ENCODE measurements at places on chromosomes 11 and 22. TPM values are rescaled to one million over a fixed set of nuclear protein-coding genes. Genes with fewer than 3 reads are reported as not detected.

GRCh38 chr11:67489885-67490726, 7.3 kb downstream of the AIP start:
- H3K36me3 ChIP-seq, result no peaks in the 10 kb centered on the region
- no peaks in the 10 kb centered on the region for H3K4me1 ChIP-seq
- no peaks in the 10 kb centered on the region for H3K27me3 ChIP-seq
- no peak for DNase-seq
- no peak overlapping the region for H3K27ac ChIP-seq
- no peak overlapping the region for H3K4me3 ChIP-seq

- no peak overlapping the region for H3K4me3 ChIP-seq
- H3K27me3 ChIP-seq, result no peaks in the 10 kb centered on the region
- no peak for DNase-seq
- no peak overlapping the region for H3K27ac ChIP-seq
- no peaks in the 10 kb centered on the region for H3K36me3 ChIP-seq
- H3K4me1 ChIP-seq, result no peaks in the 10 kb centered on the region
Observed at GRCh38 chr11:12274558-12275197, 102.7 kb upstream of the PARVA start.

GRCh38 chr22:49488943-49489342, 338.7 kb downstream of the BRD1 start:
- no peak for DNase-seq
- H3K27ac ChIP-seq, result no peak overlapping the region
- no peaks in the 10 kb centered on the region for H3K4me1 ChIP-seq
- H3K27me3 ChIP-seq, result no peaks in the 10 kb centered on the region
- no peak overlapping the region for H3K4me3 ChIP-seq

DNA sequence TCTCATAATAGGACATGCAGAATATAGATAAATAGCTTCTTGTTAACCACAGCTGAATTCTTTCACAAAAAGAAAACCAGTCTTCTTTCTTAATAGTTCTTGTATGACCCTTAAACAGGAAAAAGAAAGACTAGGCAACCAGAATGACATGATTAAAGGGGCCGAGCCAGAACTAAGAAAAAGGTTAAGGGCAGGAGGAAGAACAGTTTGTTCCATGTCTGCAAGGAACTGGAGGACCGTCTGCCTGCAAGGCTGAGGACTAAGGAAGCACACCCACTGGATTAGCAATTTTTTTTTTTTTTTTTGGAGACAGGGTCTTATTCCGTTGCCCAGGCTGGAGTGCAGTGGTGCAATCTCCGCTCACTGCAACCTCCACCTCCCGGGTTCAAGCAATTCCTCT, 26.0 kb upstream of the TMPRSS5 start:
- DNase-seq, result no peak
- no peak overlapping the region for H3K4me3 ChIP-seq
- no peak overlapping the region for H3K27ac ChIP-seq
- no peaks in the 10 kb centered on the region for H3K4me1 ChIP-seq

DNA sequence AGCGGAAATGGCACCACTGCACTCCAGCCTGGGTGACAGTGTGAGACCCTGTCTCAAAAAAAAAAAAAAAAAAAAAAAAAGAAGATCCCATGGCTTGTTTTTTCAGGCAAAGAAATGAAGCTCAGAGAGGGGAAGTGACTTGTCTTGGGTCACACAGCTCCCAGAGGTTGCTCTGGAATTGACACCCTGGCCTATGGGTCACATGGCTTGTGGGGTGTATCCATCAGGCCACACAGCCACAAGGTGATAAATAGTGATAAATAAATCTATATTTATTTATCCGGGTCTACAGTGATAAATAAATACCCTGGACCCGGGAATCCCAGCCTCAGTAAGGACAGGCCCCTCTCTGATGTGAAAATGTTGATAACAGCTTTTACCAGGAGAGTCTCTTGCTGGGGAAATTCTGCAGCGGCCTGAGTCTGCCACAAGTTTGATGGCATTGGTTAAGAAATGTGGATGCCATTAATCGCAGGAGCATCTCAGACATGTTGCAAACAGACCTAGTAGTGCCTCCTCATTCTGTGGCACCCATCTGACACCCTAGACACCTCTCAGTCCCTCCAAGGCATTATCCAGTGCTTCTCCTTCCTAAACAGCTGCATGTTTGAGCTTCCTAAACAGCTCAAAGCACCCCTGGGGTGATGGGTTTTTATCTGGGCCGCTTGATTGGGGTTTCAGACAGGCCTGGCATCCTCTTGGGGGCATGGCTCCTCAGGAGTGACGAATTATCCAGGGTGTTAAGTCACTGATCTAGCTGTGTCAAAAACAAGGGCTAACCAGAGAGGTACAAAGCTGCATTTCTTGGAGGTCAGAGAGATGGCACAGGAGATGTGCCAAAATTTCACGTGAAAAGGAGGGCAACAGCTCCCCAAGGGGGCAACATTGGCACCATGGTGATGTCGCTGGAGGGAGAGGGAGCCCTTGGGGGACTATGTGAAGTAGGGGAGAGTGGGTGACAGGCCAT, 1.9 kb upstream of the EMID1 start:
- peaks cover 7% of the 10 kb centered on the region for H3K27me3 ChIP-seq
- no peaks in the 10 kb centered on the region for H3K36me3 ChIP-seq
- H3K4me3 ChIP-seq, result no peak overlapping the region
- no peak for DNase-seq
- peaks cover 14% of the 10 kb centered on the region for H3K4me1 ChIP-seq

- DNase-seq, result no peak
- no peak overlapping the region for H3K27ac ChIP-seq
- peaks cover 100% of the 10 kb centered on the region for H3K27me3 ChIP-seq
- no peaks in the 10 kb centered on the region for H3K36me3 ChIP-seq
Observed at GRCh38 chr22:22248878-22249277, 4.3 kb downstream of the VPREB1 start.

GRCh38 chr22:19635644-19636043, 78.7 kb upstream of the SEPTIN5 start:
- DNase-seq, result no peak
- H3K4me1 ChIP-seq, result 0 out of 2 replicates have a peak, but pooled peaks cover 4% of the 10 kb centered on the region
- H3K27me3 ChIP-seq, result no peaks in the 10 kb centered on the region
- H3K36me3 ChIP-seq, result no peaks in the 10 kb centered on the region

DNA sequence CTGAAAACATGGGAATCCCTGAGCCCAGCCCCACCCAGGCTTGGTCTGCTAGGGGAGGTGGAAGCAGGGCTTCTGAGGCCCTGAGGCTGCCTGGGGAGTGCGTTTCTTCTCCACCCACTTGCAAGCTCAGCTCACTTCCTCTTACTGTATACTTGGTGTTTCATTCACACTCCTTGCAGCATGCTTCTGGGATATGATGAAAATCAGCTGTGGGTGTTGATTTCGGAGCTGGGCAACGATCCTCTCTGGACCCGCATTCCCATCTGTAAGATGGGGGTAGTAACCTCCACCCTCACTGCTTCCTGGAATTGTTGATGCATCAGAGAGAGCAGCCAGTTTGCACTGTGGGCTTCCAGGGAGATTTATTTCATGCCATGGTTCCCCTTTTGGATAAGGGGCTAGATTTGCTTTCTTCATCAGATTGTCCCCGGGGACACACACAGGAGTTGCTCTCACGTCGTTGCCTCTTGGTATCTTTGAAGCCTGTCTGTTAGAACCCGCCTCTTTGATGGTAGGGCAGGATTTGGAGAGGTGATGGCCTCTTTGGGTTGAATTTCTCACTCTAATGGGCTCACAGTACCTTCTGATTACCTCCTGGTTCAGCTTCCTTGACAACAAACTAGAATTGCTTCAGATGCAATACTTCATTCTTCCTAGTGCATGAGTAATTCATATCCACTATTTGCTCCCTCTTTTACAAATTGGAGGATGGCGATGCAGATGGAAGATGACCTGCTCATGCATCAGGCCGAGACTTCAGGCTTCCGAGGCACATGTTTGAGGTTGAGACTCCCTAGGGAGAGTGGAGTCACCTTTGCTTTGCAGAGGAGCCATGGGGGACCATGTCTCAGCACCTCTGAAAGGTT, 40.4 kb downstream of the BCR start:
- H3K4me1 ChIP-seq, result peaks cover 91% of the 10 kb centered on the region
- DNase-seq, result no peak
- no peaks in the 10 kb centered on the region for H3K36me3 ChIP-seq
- H3K27ac ChIP-seq, result no peak overlapping the region
- no peaks in the 10 kb centered on the region for H3K27me3 ChIP-seq

GRCh38 chr11:130911306-130911705, 5.0 kb downstream of the SNX19 start:
- H3K4me1 ChIP-seq, result no peaks in the 10 kb centered on the region
- H3K27ac ChIP-seq, result no peak overlapping the region
- H3K27me3 ChIP-seq, result no peaks in the 10 kb centered on the region

- peaks cover 18% of the 10 kb centered on the region for H3K4me1 ChIP-seq
- H3K4me3 ChIP-seq, result no peak overlapping the region
- no peak overlapping the region for H3K27ac ChIP-seq
- H3K27me3 ChIP-seq, result no peaks in the 10 kb centered on the region
Observed at GRCh38 chr11:14422814-14423182, 63.8 kb upstream of the RRAS2 start.

Gene TREH
- total RNA-seq, result not detected

Gene NCR3LG1
- total RNA-seq, result 1.9 TPM

Gene CD3E
- not detected for total RNA-seq

Data from GM23338 (cell line).